Left forelimb (tissue), 1 donor: ENCODE measurements at places on chromosomes 2 and 18.
A peak's percentile ranks its signal among the peaks of the same experiment; 100 is the strongest.

GRCh38 chr18:22872900-22873537 lies 60.1 kb upstream of the RBBP8 start:
- no peak for DNase-seq

- no peak for DNase-seq
Observed at GRCh38 chr18:29060349-29060748, 883.4 kb upstream of the CDH2 start.

DNA sequence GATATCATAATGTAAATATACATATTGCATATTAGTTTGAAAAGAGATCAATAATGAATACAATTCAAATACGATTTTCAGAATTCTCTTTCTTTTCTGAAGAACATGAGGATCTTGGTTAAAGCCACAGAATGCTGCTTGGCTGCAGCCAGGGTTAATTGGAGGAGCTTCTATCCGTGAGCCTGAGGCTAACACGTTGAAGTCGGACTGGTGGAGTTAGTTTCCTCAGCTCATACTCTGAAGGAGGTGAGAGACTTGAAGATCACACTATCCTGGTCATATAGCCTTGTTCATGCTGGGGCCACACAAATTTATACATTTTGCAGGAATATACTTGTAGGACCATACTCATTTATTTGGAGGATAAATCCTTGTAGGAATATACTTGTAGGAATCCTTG lies 335.8 kb downstream of the TRIB2 start:
- DNase-seq, result no peak

- no peak for DNase-seq
Observed at GRCh38 chr18:60812921-60813320, 440.3 kb upstream of the MC4R start.

DNA sequence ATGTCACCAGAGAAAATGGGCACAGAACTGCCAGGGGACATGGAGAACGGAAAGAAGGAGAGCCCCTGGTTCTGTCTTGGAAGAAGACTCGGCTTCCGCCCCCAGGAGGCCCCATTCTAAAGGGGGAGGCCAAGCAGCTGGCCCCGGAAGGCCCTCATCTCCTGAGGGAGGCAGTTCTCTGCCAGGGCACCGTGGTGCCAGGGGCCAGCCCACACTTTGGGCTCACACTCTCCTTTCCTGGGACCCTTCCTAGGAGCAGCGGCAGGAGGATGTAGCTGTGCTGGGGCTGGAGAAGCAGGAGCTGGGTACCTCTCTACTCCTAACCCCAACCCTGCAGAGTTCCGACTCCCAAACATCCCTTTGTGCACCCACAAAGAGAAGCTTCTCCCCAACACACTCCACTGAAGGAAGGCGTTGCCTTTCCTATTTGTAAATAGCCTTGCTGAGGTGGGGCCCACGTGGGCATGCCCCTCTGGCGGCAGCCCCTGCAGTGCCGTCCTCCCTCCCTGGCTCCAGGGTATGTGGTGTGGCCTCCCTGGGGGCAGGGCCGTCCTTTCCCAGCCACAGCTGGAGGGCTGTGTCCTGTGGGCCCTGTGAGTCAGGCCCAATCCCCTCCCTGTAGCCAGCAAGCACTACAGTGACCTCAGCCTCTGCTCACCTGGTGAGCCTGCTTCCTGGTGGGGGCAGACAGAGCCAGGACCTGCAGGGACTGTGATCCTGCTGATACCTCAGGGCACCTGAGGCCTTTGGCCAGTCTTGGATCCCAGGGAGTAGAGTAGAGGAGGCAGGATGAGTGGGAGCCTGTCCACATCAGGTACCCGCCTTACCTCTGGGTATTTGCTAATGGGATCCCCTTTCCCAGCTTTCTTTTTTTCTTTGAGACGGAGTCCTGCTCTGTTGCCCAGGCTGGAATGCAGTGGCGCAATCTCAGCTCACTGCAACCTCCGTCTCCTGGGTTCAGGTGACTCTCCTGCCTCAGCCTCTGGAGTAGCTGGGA lies 26.6 kb downstream of the ZFP36L2 start:
- DNase-seq, result no peak

GRCh38 chr2:45750001-45750400 lies 98.5 kb downstream of the PRKCE start:
- DNase-seq, result no peak

DNA sequence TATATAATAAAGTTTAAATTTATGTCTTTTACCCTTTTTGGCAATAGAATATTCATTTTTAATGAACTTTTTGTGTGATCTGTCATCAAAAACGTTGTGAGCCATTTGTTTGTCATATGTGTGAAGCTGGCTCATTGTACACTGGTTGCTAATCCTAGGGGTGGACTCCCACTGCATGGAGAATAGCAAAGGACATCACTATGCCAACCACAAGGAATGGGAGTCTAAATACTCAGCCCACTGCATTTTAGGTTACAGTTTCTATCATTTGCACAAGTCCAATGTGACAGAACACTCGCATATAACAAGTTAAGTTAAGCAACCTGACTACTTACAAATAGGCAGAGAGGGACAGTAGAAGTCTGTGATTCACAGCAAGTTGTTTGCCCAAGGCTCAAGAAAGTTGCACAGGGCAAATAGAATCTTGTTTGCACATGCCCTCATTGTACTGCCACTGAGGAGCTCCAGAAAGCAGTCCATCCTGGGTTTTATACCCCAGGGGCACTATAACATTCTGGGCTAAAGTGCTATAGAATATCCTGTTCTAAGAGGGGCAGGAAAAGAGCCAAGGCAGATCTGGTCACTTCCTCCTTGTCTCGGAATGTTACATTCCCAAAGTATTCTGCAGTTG lies 545.9 kb upstream of the GCFC2 start:
- no peak for DNase-seq

- DNase-seq, result no peak
Observed at GRCh38 chr2:85564144-85564563, 2.9 kb upstream of the GGCX start.

GRCh38 chr2:189952536-189953109 lies 109.9 kb downstream of the MSTN start:
- DNase-seq, result no peak

DNA sequence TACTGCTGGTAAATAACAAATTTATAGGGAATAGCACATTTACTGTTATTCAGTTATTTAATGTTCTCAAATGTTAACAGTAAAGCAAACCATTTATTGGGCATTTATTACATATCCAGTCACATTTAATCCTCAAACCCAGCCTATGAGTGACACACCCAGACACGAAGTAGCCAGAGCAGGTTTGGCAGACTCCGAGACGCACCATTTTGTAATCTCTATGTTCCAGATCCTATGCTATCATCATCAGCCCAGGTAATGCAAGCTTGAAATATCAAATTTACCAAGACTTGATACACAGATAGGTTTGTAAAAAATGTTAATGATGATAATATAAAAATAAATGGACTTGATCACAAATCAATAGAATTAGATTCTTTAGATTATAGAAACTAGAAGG lies 131.1 kb downstream of the IKZF2 start:
- no peak for DNase-seq

DNA sequence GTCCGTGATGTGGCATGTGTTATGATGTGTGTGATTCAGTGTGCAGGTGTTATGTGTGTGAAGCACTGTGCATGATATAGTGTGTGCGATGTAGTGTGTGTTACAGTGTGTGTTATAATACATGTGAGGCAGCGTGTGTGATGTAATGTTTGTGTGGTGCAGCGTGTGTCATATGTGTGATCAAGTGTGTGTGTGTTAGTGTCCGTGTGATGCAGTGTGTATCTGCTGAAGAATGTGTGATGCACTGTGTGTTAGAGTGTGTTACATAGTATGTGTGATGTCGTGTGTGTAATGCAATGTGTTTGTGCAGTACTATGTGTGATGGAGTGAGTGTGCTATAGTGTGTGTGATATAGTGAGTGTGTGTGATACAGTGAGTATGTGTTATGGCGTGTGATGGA lies 182.8 kb upstream of the SOX11 start:
- no peak for DNase-seq

DNA sequence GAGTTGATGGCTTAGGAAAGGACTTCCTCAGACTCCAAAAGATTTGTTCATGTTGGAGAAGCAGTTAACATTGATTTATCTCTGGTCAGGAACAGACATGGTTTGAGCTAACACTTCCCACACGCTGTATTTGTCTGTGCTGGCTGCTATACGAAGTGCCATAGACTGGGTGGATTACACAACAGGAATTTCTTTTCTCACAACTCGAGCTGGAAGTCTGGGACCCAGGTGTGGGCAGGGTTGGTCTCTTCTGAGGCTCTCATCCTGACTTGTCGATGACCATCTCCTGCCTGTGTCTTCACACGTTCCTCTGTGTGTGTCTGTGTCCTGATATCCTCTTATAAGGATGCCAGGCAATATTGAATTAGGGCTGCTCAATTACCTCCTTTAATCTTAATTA lies 163.4 kb upstream of the BCL2L11 start:
- no peak for DNase-seq

DNA sequence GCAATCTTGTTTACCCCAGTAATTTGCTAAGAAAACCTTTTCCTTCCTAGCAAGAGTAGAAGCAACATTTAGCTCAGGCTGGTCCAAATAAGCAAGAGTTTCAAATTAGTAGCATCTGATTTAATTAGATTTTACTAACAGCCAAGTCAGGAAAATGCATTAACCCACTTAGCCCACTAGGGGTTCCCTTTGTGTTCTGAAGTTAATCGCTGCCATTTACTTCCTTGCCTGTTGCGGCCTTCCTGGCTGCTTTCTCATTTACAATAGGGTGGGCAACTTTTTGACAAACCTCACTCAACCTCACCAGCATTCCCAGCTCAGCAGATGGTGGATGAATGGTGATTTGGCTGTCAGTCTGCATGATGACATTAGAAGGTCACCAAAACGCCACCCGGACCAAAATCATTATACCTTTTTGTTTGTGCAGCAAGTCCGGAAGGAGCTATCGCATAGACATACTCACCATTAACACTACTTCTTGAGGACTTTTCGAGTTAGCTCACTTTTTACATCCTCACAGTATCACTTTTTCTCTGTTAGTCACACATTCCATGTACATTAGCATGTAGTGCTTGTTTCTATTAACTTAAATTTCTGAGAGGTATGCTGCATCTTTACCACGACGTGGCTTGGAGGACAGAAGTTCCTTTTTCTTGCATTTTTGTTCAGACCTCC lies 101.5 kb upstream of the SETBP1 start:
- no peak for DNase-seq

DNA sequence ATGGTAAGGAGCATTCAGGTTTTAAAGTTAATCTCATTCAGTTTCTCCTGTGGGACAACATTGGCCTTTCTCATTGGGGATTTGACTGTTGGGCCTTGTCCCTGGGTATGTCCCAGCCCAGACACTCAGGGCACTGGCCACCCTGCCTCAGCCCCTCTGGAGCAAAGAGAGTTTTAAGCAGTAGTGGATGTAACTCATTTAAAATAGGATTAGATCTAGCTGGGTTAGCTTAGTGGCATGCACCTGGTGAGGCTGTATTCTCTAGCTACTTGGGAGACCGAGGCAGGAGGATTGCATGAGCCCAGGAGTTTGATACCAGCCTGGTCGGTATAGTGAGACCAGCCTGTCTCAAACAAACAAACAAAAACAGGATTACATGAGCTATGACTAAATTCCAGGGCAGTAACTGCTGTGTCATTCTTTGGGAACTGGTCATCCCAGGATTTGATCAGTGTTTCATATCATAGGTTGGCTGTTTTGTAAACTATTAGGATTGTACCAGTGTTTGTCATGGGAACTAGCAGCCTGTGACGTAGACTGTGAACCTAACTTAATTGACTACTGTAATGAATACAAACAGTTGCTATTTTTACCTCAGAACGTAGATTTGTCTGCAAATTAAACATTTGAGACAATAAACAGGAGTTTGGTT lies 12.5 kb downstream of the INPP4A start:
- DNase-seq, result no peak

DNA sequence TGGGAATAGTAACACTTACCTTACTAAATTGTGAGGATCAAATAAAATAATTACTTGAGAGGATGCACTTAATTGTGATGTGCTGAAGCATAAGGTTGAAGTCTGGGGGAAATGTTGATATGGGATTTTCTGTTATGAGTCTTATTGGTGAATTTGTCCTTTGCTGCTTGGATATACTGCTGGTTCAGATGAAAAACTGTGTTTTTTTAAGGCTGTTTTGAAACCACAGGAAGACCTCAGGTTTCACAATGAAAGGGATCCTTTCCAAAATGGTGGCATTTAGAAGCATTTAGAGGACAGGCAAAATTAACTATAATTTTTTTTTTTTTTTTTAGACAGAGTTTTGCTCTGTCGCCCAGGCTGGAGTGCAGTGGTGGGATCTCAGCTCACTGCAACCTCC lies 34.9 kb downstream of the SPATS2L start:
- DNase-seq, result no peak

DNA sequence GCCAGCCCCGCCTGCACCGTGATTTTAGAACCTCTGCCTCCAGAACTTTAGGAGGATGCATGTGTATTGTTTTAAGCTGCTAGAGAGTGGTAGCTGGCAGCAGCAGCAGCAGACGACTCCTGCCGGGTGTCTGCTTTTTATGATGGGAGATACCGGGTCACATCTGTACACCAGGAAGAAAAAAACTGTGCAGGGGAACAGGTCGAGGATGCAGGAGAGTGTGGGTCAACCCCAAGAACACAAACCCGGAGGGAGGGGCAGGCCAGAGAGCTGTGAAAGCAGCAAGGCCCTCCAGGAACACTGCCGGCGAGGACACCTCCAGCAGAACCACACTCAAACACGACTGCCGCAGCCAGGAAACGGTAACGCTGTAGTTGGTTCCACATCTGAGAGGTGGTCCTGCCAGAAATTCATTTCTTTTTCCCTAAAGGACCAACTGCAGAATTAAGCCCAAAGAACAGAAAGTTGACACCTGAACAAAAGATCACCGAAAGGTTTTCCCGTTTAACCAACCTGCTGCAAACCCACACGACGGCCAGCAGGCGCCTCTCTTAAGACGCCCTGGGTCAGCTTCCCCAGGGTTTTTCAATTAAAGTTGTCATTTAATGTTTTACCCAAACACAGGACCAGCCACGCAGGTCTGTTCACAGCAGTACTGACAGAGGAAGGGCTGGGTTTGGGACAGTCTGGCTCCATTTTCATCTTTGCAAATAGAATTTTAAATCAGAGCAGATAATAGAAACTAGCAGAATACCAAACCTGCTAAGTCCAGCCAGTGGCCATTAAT lies 60.5 kb downstream of the NDUFA10 start:
- DNase-seq, result peak; percentile 12

GRCh38 chr2:223197046-223197445 lies 145.1 kb downstream of the KCNE4 start:
- DNase-seq, result no peak

DNA sequence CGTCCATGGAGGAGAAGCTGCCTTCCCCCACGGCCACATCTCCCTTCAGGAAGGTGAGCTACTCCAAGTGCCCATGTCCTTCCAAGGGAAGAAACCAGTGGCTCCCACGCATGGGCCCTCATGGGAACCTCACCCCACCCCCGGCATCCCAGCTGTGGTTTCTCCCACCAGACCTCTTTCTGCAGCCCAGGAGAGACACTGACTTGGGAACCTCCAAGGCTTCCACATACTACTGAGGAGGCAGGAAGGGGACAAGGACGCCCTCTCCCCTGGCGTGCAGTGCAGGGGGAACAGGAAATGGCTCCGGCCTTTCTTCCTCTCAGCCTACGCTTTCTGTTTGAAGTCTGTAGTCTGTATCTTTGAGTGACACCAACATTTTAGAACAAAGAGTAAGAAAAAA lies 104.5 kb upstream of the EPC2 start:
- peak; percentile 56 for DNase-seq
